ENCODE measurements at places on chromosomes 11 and 22.

GRCh38 chr11:65611758-65612603, 2.0 kb downstream of the MAP3K11 start:
- DNase-seq, result no peak

DNA sequence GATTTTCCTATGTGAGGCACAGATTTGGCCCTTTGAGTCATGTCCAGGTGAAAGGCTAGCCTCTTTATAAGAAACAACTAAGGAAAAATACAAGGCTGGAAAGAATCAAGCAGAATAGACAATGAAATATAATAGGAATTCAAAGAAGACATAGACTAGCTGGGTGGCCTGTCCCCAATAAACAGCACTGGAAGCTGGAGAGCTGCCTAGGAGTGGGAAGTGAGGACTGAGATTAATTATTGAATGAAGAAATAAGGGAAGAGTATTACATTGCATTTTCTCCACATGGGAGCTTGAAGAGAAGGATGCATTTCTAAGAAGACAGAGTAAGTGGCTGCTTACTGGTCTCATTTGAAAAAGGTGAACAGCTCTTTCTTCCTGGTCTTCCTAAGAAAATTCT, 100.0 kb downstream of the CCDC34 start:
- DNase-seq, result no peak

DNA sequence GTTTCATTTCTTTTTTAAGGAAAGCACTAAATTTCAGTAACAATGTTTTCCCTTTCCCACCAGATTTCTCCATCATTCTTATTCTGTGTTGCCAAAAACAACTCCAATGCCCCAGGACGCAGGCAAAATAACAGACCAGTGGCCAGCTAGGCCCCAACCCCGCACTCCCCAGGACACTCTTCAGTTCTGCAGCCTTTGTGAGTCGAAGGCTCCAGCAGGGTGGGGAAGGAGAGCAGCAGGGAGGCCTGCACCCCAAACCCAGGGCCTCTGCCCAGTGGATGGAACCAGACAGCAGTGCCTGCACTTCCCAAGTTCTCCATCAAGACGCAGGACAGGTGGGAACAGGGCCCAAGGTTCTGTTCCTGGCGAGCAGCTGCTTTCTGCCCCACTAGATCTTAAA, 34.4 kb downstream of the PPP2R1B start:
- no peak for DNase-seq

GRCh38 chr22:38570779-38571364, 889 bp upstream of the DMC1 start:
- no peak for DNase-seq

DNA sequence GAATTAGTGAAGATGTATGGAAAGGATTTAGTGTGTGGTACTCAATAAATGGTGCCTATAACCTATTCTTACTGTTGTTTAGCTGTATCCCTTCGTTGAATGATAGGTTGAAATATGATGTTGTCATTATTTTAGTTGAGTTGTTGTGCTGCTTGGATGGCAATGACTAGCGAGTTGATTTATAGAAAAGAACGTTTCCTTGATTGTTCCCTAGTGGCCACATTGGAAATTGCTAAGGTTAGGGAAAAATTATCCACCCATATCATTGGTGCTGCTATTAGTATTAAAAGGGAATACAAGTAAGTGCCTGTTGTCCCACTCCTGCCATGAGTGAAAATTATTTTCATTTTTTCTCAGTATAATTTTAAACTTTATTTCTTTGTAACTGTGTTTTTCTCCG, 14.5 kb downstream of the EMSY start:
- DNase-seq, result no peak

GRCh38 chr11:62726156-62726914, 922 bp downstream of the HNRNPUL2 start:
- no peak for DNase-seq

- DNase-seq, result no peak
Observed at GRCh38 chr11:119023741-119024140, 5.2 kb downstream of the TRAPPC4 start.

DNA sequence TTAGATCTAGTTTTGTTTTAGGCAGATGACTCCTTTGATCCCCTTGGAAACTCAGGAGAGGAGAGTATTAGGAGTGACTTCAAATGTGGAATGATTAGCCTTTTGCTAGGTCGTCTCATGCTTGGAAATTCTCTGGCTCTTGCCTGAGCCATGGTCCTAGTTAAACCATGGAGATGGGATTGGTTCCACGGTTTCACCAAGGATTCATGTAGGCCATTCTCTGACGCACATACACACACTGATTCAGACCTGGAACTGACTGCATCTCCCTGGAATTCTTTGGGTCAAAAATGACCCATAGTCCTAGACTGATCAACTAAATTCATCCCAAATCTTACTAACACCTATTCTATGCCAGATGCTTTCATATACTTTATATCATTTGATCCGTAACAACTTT, 56.5 kb downstream of the POLD3 start:
- DNase-seq, result no peak

DNA sequence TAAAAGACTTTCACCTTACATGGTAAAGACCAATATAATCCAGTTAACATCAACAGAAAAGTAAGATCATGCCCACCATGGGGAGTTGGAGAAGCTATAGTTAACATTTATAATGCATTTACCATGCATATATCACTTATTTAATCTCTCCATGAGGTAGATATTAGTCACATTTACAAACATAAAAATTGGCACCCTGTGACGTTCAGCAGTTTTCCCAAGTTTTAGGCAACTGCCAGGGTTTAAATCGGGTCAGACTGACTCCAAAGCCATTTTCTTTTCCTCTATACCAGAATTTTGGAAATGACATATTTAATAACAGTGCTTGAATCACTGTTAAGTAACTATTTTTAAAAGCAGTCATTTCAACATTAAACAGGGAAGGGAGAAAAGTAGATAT, 266.3 kb downstream of the DDX10 start:
- no peak for DNase-seq

GRCh38 chr22:39289533-39289932, 29.9 kb downstream of the RPL3 start:
- DNase-seq, result no peak

GRCh38 chr11:44819346-44819745, 92.6 kb downstream of the TSPAN18 start:
- no peak for DNase-seq

DNA sequence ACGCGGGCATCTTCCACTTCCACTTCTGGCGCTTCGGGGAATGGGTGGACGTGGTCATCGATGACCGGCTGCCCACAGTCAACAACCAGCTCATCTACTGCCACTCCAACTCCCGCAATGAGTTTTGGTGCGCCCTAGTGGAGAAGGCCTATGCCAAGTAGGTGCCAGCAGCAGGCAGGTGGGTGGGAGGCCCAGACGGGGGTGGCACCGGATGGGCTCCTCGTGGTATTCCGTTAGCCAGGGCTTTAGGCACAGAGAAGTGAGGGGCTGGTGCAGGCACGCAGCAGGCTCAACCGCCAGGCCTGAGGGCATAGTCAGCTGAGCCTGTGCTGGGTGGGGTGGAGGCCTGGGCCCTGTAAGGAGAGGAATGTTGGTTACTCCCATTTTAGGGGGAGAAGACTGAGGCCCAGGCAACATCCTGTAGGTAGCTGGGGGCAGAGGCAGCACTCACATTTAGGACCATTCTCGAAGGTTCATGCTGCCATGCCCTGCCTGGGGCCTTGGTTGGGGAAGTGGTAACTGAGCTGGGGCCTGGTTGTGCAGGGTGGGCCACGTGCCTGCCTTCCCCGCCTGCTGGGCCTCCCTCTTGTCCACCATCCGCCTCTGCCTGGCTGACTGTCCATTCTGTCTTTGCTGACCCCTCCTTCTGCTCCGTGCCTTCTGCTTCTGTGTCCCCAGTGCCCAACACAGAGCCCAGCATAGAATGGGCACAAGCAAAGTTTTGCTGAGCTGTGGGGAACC, 10.2 kb downstream of the OMP start:
- no peak for DNase-seq

DNA sequence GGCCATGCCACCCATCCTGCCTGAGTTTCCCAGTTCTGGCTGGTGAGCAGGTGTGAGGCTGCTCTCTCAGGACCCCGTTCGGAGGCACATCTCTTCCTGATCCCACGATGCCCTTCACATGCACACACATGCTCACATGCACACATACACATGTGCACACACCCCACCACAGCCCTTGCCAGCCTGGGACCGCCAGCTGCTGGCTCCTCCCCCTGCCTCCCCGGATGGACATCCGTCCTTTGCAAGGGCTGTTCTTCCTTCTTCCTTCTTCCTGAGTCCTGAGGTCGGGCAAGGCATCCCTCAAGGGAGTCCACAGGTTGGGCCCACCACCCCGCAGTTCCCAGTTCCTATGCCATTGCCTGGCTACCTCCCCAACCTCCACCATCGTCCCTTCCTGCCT, 10.5 kb upstream of the CDKN1C start:
- DNase-seq, result no peak

DNA sequence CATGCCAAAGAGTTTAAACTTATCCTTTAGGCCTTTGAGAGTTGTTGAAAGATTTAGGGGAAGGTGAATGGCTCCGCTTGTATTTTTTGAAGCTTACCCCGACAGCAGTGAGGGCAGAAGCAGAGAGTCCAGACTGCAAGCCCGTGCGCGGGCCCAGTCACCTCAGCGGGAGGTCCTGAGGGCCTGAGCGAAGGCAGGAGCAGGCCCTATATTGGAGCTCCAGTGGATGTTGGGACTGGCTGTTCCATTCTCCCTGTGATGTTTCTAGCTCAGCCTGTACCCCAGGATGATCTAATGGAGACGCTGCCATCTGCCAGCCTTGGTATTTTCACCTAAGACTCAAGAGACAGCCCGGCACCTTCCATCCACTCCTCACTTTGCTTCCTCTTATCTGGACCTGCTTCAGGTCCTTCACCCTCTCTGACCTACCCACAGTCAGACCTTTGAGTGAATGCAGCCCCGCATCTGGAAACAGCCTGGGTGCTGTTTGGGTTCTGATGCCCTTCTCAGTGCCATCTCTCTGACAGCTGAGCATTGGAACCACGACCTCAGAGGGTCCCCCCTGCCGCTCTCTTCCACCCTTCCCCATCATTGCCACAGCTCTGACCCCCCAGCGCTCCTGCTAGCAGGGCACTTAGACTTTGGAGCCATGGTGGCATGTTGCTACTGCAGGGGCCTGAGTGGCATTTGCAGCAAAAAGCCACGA, 628.2 kb upstream of the CADM1 start:
- DNase-seq, result no peak

- DNase-seq, result no peak
Observed at GRCh38 chr11:86473991-86474833, 99.5 kb downstream of the CCDC81 start.

GRCh38 chr11:14812757-14813156, 79.3 kb downstream of the CYP2R1 start:
- DNase-seq, result no peak

GRCh38 chr11:67364783-67365722, 8.3 kb downstream of the CLCF1 start:
- no peak for DNase-seq

- no peak for DNase-seq
Observed at GRCh38 chr11:66478729-66479393, 1.4 kb upstream of the DPP3 start.

- no peak for DNase-seq
Observed at GRCh38 chr22:22479999-22480532, 28.5 kb downstream of the ZNF280B start.

DNA sequence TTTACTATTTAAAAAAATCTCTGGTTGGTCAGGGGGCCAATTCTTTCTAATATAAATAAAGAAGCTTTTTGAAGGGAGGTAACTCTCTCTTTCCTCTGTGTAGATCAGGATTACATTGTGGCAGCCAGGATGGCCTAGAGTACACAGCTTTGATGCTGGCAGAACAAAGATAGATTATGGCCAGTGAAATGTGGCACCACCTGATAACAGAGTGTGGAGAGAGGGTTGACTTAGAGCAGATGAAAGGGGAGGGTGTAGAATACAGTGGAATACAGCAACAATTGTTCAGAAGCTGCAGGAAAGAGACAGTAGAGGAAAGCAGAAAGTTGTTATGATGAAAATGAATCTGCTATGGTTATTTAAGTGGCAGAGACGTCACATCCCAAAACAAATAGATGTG, 99.0 kb downstream of the FAR1 start:
- DNase-seq, result no peak

DNA sequence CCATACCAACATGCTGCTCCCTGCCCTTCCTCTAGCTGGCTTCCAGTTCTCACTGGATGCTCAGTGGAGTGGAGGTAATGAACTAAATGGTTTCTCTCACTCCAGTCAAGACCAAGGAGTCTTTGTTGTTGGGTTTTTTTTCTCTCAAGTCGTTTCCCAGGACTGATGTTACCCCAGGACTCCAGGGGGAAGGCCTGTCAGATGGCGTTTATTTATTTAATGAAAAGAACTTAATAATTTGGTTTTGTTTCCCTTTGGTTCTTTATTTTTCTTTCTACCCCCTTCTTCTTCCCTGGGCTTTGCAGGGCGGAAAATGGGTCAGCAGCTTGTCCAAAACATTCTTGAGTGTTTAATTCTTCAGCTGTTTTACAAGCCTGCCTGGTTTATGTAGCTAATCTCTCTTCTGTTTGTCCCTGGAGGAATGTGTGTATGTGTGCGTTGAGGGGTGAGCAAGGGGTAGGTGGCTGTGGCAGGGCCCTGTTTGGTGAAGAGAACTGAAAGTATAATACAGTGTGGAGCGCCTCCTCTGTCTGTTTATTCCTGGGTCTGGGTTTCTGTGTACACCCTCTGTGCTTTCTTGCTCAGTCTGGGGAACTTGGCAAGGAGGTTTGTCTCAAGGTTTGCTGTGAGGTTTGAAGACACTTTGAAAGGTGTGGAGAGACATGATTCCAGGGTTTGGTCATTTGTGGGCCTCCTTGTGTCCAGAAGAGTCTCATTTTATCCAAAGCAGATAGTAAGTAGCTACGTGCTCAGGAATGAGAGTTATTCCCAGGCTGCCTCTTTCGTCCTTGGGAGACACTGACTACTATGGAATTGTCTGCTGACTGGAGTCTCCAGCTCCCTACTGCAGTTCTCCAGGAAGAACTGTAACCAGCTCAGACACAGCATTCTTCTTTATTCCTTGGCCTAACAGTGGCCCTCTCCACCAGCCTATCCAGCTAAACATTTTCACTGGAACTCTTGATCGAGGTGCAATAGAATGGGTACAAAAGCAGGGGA, 175.5 kb downstream of the ADAMTS15 start:
- no peak for DNase-seq

DNA sequence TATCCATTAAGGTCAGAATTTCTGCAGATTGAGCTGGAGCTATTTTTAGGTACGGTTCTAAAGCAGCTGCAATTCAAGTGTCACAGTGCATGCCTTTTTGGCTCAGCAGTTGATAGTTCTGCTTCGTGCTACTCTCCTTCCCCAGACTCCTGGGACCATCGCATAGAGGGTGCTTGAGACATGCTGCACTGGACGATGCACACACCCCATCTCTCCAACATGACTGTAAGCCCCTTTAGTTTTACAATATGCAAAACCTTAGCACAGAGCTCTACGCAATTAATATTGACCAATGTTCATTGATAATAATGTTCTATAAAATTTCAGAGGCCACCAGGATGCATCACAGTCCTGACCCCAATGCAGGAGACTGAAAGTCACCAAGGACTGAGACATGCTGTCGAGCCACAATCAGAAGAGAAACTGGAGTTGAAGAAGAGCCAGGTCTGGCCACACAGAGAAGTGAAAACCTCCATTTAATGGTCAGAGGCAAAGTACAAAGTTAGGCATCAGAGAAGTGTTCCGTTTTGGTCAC, 120.9 kb upstream of the ZC3H12C start:
- no peak for DNase-seq
